ENCODE measurements at places on chromosomes 13 and 19.

DNA sequence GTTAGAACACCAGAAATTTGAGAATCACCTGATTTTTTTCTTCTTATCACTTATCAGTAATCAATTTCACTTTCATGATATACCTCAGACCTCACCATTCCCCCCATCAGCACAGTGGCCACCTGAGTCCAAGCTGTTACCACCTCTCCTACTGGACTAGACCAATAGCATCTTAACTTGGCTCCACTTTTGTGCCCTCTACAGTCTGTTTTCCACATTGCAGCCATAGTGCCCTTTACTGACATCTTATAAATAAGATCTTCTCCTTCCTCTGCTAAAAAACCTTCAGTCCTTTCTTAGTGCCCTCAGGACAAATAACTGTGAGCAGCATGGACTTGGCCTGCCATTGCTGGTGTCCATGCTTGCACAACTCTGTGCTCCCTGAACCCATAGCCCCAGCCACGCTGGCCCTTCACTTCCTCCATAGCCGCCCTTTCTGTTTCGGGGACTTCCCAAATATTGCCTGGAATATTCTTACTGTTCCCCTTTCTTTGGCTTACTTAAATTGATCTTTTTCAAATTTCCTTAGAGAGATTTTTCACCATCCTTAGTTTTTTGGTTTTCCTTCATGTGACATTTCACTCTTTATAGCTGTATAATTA lies 380.8 kb downstream of the LMO7 start:
- DNase-seq, result no peak

- no peak for DNase-seq
Measured at GRCh38 chr13:72508392-72508791, 219.0 kb downstream of the MZT1 start.

GRCh38 chr13:70568571-70568970 lies 460.3 kb upstream of the KLHL1 start:
- DNase-seq, result no peak

- DNase-seq, result no peak
Measured at GRCh38 chr13:112771877-112772538, 82.2 kb downstream of the ATP11A start.

GRCh38 chr19:38079926-38080380 lies 144.1 kb downstream of the DPF1 start:
- DNase-seq, result no peak

DNA sequence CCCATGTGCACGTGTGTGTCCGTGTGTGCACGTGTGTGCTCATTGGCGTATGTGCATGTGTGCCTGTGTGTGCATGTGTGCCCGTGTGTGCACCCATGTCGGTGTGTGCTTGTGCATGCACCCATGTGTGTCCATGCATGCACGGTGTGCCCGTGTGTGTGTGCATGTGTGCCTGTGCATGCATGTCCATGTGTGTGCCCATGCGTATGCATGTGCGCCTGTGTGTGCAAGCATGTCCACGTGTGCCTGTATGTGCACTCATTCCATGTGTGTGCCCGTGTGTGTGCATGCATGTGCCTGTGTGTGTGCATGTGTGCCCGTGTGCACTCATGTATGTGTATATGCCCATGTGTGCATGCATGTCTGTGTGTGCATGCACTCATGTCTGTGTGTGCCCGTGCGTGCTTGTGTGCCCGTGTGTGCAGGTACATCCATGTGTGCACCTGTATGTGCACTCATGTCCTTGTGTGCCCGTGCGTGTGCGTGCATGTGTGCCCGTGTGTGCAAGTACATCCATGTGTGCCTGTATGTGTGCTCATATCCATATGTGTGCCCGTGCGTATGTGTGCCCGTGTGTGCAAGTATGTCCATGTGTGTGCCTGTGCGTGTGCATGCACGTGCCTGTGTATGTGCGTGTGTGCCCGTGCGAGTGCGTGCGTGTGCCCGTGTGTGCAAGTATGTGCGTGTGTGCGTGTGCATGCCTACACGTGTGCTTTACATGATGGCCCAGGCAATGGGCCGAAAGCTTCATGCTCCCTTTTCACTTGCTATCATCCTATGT lies 21.6 kb upstream of the MATK start:
- DNase-seq, result no peak

GRCh38 chr13:41568972-41569351 lies 111.6 kb downstream of the RGCC start:
- no peak for DNase-seq

DNA sequence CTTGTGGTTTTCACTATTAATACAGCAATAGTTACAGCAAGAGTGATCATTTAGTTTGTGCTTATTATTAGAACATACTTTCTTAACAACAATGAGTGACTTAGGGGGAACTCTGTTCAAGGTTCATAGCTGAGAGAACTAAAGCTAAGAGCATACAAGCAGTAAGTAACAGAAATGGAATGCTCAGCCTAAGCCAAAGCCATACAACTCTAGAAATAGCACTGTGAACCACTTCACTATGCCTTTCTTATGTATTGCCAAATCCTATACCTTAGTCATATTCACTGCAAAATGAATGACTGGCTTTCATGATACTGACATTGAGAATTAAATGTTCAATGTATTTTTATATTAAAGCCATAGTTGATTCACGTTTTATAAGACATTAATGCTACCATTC lies 599.7 kb upstream of the SLITRK1 start:
- no peak for DNase-seq

DNA sequence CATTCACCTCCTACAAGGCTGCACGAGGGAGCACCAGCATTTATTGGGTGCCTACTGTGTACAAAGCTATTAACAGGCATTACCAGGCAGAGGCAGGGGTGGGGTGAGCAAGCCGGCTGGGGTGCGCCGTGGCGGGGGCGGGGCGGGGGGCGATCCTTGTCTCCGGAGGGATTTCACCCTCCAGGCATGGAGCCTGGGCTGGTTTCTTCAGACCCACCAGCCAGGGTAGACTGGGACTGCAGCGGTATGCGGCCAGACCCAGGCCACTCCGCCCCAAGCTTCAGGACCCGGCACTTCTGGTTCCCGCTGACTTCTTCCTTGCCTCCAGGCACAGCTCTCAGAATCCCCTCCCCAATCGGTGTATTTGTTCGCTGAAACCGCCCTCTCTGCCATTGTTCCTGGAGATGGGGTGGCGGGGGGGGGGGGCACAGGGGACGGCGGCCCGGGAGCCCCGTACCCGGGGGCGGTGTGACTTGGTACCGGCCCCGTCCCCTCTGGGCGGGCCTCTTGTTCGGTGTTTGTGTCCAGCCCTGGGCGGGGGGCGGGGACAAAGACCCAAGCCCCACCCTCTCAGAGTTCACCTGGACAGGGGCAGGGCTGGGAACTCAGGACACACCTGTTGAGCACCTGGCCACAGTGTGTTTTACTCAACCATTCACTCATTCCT lies 14.4 kb downstream of the TJP3 start:
- DNase-seq, result no peak

- no peak for DNase-seq
Measured at GRCh38 chr19:8041531-8041931, 11.0 kb upstream of the CCL25 start.

GRCh38 chr13:108859197-108860012 lies 230.0 kb downstream of the MYO16 start:
- no peak for DNase-seq

- no peak for DNase-seq
Measured at GRCh38 chr19:10116085-10116865, 3.4 kb downstream of the EIF3G start.

DNA sequence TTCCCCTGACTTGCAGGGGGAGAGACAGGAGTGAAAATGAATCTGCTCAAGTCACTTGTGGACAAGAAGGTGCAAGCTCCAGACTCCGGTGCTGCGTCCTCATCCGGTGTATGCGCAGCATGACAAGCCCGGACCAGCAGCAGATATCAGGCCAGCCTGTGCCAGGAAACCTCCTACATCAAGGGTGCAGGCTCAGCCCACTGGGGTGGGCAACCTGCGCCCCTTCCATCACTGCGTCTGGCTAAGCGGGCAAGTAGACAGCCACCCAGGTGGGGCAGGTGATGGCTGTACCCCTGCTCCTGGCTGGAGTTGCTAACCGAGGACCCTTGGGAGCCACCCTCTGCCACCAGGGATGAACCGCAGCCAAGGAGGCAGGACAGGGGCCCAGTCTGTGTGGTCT lies 32.9 kb upstream of the SLC15A1 start:
- DNase-seq, result no peak

DNA sequence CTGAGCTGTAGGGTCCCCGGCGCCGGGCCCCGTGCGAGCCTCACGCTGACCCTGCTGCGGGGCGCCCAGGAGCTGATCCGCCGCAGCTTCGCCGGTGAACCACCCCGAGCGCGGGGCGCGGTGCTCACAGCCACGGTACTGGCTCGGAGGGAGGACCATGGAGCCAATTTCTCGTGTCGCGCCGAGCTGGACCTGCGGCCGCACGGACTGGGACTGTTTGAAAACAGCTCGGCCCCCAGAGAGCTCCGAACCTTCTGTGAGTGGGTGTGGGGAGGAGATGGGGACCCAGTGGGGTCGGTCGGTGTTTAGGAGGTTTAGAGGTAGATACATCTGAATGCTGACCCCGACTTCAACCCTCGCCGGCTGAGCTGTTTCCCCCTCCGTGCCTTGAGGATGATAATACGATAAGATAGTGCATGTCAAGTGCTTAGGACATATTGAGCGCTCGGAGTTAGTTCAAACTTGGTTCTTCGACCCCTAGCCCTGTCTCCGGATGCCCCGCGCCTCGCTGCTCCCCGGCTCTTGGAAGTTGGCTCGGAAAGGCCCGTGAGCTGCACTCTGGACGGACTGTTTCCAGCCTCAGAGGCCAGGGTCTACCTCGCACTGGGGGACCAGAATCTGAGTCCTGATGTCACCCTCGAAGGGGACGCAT lies 1.9 kb downstream of the ICAM5 start:
- DNase-seq, result no peak

DNA sequence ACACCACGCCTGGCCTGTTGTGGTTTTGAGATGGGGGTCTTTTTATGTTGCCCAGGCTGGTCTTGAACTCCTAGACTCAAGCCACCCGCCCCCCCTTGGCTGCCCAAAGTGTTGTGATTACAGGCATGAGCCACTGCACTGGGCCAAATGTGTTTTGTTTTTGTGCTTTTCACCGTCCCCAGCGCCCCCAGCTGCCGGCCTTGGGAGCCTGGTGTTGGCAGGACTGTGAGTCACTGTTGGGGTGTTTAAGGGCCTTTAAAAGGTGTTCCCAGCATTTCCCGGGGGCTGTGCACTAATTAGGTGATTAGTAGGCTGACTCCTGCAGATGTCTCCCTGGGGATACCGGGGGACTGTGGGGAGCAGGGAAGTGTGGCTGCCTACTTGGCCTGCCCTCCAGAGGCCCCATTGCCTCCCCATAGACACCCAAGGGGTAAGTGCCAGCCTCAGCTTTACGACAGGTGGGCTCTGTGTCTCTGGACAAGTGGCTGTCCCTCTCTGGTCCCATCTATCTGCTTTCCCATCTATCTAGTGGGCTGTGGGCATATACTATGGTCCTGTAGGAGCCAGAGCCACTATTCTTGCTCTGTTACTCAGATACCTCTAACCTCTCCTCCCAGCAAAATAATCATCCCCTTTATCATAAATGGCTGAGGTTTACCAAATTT lies 11.8 kb upstream of the TLE5 start:
- no peak for DNase-seq

DNA sequence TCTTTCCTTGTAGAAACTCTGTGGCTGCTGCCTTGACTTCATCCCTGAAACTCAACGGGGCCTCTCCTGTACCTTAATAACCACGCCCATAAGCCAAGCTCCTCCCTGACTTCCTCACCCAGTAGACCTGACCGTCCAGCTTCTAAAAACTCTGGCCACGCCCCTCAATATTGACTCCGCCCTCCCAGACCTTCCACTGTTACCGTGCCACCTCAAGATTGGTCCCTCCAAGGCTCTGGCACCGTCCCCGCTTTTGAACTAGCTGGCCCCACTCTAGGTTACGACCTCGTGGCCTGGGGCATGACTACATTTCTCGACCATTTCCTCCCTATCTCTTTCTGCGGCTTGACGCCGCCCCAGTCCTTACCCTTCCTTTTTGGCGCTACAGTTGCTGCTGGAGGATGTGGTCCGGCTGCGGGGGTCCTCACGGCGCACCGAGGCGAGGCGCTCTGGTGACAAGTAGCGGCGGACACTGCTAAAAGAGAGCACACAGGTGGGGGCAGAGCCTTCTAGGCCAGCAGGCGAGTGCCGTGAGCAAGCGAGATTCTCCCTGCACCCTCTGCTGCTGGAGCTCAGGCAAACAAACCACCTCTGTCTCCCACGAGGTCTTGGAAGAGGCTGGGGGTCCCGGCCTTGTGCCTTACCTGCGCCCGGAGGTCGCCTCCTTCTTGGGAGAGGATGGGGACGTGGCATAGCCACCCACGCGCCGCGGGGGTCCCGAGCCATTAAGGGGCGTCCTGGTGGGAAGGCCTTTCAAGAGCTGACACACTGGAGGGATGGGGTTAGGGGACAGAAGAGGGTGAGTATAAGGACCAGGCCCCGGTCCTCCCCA lies 2.3 kb upstream of the EML2 start:
- peak; percentile 97 for DNase-seq

DNA sequence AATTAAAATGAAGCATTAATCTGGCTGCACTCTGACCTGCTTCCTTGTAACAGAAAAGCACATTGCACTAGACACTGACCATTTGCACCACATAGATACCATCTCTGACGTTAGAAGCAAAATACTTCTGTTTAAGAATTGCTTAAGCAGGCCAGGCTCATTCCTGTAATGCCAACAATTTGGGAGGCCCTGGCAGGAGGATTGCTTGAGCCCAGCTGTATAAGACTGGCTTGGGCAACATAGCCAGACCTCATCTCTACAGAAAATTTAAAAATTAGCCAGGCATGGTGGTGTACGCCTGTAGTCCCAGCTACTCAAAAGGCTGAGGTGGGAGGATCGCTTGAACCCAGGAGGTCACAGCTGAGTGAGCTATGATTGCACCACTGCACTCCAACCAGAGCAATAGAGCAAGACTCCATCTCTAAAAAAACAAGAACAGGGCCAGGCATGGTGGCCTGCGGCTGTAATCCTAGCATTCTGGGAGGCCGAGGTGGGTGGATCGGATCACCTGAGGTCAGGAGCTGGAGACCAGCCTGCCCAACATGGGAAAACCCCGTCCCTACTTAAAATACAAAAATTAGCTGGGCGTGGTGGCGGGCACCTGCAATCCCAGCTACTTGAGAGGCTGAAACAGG lies 7.0 kb upstream of the TLE6 start:
- no peak for DNase-seq

DNA sequence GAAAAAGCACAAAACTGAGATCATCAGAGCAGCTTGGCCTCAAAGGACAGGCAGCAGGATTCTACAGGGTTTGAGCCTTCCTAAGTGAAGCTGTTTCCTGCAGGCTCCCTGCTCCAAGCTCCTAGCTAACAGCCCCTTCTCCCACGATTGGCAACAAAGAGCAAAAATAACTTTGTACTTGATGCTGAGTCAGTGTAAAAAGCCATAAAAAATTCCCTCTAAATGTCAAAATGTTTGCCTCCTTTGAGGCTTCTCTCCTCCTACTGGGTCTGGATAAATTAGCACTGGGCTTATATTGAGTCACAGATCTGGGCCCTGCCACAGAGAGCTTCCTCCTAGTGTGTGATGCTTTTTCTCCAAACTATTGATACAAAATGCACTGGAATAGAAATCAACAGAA lies 153.3 kb downstream of the TNFRSF19 start:
- no peak for DNase-seq

Data from lower leg skin (tissue), 4 donors.